ENCODE measurements at places on chromosomes 5 and 9.

DNA sequence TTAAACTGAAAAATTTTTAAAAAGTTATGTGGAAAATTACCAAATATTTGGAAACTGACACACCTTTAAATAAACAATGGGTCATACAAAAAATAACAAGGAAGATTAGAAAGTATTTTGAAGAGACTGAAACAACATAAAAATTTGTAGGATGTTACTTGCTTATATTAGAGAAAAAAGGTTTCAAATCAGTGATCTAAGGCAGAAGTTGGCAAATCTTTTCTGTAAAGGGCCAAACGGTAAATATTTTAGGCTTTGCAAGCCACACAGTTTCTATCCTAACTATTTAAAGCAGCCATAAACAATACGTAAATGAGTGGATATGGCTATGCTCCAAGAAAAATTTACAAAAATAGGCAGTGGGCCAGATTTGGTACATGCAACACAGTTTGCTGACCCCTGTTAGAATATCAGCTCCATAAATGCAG lies 81.3 kb downstream of the OXCT1 start:
- DNase-seq: no peak

DNA sequence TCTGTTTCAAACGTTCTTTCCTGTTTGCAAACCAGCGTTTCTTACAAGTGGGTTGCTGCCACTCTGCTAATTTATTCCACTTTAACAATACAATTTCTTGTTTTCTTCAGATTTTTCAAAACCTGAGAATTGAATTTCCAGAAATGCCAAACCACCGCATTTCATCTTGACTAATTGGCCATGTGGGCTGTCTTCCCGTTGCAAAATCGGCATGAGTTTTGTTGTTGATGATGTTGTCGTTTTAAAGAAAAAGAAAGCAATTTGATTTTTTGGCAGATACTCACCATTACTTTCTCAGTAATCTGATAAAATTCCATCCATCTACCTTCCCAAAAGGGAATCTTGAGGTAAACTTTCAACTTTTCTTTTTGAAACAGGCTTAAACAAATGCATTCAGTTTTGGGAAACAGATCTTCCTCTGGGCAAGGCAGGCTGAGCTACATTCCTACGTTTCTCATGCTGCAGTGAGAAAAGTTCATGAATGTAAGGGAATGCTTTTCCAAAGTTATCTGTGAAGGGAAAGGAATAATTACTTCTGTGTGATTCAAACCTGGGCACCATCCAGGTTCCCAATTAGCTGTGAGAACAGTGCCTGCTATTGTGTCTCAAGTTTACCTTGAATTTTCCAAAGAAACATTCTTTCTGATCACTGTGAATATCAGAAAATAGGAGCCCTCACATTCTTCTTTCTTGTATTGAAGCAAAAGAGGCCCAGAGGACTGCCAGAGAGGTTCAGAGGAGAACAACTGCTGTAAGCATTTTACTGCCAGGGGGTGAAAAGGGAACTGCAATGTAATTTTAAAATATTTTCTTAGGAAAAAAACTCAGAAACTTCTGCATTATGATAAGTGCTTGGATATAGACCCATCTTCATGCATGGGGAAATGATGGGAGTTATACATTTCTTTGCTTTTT lies 100.7 kb upstream of the TUT7 start:
- peak; percentile 9 for DNase-seq

DNA sequence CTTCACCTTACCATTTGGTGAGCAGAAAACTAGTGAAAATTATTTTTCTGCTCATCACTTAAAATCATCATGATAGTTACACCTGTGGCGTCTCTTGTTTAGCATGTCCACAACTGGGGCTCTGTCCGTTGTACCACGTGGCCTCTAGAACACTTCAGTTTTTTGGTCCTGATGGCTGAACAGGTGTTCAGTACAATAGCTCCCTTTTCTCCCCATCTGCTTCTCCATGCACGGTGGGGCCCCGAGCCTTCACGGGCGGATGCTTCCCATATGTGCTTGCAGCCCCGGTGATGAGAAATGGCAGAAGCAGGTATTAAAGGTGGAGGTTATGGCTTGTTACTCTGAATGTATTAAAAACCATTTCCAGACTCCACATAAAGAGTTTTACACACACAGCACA lies 304.1 kb downstream of the CWC27 start:
- DNase-seq: no peak

- DNase-seq: no peak
Observed at GRCh38 chr9:137772281-137772873, 105.2 kb upstream of the CACNA1B start.

DNA sequence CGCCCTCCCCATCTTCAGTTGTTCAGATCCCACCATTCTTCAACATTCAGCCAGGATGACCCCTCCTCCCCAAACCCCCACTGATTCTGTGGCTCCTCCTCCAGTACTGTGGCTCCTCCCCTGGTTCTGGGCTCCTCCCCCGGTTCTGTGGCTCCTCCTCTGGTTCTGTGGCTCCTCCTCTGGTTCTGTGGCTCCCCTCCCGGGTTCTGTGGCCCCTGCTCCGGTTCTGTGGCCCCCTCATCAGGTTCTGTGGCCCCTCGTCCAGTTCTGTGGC lies 32.8 kb downstream of the C5orf15 start:
- DNase-seq: no peak

- no peak for DNase-seq
Observed at GRCh38 chr9:34687276-34688030, 3.6 kb downstream of the CCL19 start.

DNA sequence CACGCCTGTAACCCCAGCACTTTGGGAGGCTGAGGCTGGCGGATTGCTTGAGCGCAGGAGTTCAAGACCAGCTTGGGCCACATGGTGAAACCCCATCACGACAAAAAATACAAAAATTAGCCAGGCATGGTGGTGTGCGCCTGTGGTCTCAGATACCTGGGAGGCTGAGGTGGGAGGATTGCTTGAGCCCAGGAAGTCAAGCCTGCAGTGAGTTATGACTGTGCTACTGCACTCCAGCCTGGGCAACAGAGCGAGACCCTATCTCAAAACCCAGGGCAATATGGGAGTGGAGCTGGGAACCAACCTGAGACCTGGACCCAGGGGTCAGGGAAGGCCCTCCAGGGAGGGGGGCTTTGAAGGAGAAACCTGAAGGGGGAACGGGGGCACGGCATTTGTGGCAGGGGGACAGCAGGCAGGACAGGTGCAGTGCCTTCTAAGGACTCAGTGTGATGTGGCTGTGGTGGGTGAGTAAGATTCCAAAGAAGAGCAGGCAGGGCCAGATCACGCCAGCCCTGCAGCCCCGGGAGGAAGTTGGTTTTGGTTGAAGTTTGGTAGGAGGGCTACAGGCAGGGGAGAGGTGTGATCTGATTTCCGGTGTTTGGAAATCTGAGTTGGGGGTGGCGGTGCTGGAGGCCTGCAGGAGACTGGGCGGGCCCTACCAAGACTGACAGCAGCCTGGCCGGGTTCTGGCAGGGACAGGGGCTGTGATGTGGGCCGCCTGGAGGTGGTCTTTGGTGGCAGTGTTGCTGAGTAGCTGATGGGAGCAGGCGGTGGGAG lies 46.2 kb downstream of the NTNG2 start:
- no peak for DNase-seq

DNA sequence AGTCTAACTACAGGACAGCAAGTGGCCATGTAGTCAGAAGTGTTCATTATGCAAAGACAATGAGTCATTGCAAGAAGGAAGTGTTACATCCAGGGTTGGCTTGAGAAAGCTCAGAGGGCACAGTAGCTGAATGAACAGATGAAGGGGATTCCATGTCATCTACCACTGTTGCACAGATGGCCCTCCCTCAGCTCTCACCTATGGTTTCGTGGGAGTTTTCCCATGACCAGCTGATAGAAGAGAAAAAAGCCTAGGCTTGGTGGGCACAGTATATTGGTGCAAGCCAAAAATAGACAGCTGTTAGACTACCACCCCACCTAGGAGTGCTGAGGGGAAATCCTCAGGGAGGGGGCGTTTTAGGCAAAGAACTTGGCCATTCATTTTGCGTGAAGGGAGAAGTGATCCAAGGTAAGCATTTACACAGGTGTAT lies 217.0 kb downstream of the DMRT2 start:
- DNase-seq: no peak

DNA sequence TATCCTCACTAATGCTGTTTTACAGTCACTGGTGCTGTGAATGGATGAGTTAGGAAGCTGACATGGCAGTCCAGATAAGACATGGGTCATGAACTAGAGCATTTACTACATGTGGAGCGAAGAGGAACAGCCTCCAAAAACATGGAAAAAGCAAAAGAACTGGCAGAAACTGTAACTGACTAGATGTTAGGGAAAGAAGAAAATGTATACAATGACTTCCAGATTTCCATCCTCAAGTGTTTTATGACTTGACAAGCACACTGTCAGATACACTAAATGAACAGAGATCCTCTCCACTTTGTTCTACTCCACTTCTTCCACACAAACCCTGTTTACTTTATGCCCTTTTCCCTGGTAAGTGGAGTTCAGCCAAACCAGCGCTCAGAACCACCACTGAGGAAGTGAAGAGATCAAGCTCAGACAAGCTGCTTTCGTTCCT lies 11.5 kb downstream of the HMGCS1 start:
- DNase-seq: no peak

DNA sequence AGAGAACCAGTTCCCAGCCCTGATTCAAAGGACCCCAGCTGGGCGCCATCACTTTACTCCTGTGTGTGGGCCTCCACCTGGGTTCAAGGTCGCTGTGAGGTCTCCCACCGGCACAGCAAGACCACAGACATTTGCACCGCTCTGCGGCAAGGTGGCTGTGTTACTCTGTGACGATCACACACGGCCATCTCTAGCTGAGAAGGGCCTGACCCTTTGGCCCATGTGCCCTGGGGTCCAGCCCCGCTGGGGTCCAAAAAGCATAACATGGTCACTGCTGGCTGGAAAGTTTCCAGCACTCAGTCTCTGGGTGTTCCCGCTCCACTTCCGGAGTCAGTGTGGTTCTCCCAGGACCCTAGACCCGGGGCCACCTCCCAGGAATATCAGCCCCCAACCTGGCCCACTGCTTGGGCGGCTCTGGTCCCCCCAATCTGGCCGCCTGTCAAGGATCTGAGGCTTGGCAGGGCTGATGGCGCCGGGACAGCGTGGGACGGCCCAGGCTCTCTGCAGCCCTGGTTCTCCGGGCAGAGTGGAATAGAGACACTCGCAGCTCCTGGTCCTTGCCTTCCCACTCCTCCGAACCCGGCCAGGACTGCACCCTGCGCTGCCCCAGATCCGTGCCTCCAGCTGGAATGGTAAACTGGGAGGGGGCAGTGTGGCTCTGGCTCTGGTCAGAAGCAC lies 3.9 kb upstream of the LMX1B start:
- no peak for DNase-seq

DNA sequence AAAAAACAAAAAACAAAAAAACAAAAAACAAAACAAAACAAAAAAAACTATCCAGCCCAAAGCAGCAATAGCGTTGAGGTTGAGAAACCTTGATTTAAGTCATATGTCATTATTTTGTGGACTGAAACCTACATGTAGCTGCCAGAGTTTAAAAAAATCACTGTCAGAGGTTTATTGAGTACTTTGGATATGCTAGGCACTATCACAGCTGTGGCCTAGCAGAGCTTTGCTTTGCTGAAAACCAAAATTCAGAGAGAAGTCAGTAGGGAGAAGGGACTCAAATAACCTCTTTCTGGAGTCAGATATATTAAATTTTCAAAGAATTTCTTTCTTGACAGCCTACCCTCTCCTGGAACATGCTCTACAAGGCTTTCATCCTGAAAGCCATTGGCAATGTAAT lies 151.5 kb downstream of the TARS1 start:
- no peak for DNase-seq

DNA sequence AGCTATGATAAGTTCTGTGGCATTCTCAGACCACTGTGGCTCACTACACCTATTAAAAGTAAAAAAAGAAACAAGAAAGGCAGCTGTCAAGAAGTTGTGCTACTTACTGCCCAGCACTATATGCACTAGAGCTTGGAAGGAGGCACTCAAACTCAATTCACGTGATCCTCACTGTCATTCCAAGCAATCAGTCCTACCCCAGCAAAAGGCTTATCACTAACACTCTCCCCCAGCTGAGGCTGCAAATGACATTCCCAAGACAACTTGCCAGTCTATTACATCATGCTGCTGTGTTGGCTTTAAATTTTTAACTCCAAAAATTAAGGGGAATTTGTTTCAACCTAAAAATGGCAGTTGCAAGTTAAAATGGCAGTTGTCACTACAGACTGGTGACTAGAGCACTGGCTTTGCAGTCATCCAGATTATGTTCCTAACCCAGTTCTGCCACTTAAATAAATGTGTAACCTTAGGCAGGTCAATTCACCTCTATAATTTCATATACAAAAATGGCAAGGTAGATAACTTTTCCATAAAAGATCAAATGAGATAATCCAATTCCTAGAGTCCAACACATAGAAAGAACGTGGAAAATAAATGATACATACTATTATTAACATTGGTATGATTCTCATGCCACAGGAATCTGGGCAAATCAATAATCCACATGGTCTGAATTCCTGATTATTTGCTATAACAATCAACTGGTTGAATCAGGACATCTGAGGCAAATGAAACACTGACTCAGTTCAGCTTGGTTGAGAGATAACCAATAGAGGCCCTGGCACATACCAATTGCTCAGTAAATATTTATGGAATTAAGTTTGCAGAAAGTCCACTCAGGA lies 52.4 kb downstream of the FBXW11 start:
- peak; percentile 51 for DNase-seq

DNA sequence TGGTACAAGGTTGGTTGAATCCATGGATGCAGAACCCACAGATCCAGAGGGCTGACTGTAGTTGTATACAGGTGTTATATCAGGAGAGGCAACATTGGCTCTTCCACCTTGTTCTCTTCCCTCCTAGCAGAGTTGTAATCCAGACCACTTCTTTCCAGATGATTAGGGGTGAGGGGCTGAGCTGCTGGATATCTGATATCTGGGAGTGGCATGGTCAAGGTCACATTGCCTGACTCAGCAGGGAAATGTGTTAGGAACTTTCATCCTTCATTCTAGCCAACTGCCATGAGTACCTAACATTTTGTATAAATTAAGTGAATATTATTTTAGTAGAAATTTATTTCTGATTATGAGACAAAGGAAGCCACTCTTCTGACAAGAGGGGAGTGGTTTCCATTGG lies 7.3 kb downstream of the DAPK1 start:
- DNase-seq: no peak

Measured in mammary epithelial cell (primary cell).